A375 (cell line): ENCODE measurements at places on chromosomes 2 and 18. TPM values are rescaled to one million over a fixed set of nuclear protein-coding genes. Genes with fewer than 3 reads are reported as not detected.

The CYBRD1 gene
- 10.3 and 12.3 TPM in 2 replicates for total RNA-seq

The LAMA1 gene
- 3.1 and 5.5 TPM in 2 replicates for total RNA-seq

The WDR43 gene
- 106 and 151 TPM in 2 replicates for total RNA-seq

The ANKRD62 gene
- total RNA-seq, result not detected in 2 replicates

The RBM44 gene
- 0.16 and 0.53 TPM in 2 replicates for total RNA-seq

The GPR155 gene
- total RNA-seq, result 0.30 and 0.72 TPM in 2 replicates

The IL36RN gene
- total RNA-seq, result not detected in 2 replicates

The KCNK3 gene
- 0.37 and 0.60 TPM in 2 replicates for total RNA-seq

The C2orf92 gene
- 1.2 and 3.2 TPM in 2 replicates for total RNA-seq

The ATIC gene
- total RNA-seq, result 28.6 and 29.0 TPM in 2 replicates

The FEV gene
- not detected in 2 replicates for total RNA-seq

The KCNG2 gene
- not detected in 2 replicates for total RNA-seq

The KCNS3 gene
- 2.8 and 11.2 TPM in 2 replicates for total RNA-seq

The SERPINB2 gene
- 0.08 and 0.34 TPM in 2 replicates for total RNA-seq

The CASP8 gene
- total RNA-seq, result 21.4 and 25.8 TPM in 2 replicates

The PROKR1 gene
- total RNA-seq, result not detected in 2 replicates

The AGXT gene
- total RNA-seq, result not detected in 2 replicates

The ALPI gene
- not detected in 2 replicates for total RNA-seq

The SH3BP4 gene
- total RNA-seq, result 18.9 and 20.3 TPM in 2 replicates

The CELF4 gene
- total RNA-seq, result not detected in 2 replicates

The ABHD3 gene
- total RNA-seq, result 4.8 and 5.6 TPM in 2 replicates

The CYP26B1 gene
- total RNA-seq, result 1.6 and 2.3 TPM in 2 replicates

The ABCG5 gene
- total RNA-seq, result not detected in 2 replicates

The FLACC1 gene
- 0.68 and 1.1 TPM in 2 replicates for total RNA-seq

The WNT10A gene
- total RNA-seq, result not detected in 2 replicates

The TEX44 gene
- total RNA-seq, result not detected in 2 replicates

The IL1R2 gene
- total RNA-seq, result not detected in 2 replicates

The GPR55 gene
- total RNA-seq, result 0.53 and 0.94 TPM in 2 replicates

The PTPRN gene
- 2.8 and 3.5 TPM in 2 replicates for total RNA-seq

The RAB6C gene
- total RNA-seq, result 0.05 TPM in 1 of 2 replicates, not detected in the other

The SLC39A6 gene
- total RNA-seq, result 48.2 and 53.8 TPM in 2 replicates

The IL18RAP gene
- total RNA-seq, result not detected in 2 replicates

The TMEM127 gene
- 10.4 and 14.6 TPM in 2 replicates for total RNA-seq

The COL4A3 gene
- not detected in 2 replicates for total RNA-seq

The IGFBP5 gene
- 43.6 and 55.6 TPM in 2 replicates for total RNA-seq

The DES gene
- not detected in 2 replicates for total RNA-seq

The SLC40A1 gene
- 0.42 TPM in 1 of 2 replicates, not detected in the other for total RNA-seq

The SPP2 gene
- not detected in 2 replicates for total RNA-seq

The TMX3 gene
- total RNA-seq, result 29.6 and 48.6 TPM in 2 replicates

The CNTNAP5 gene
- total RNA-seq, result 0.11 TPM in 1 of 2 replicates, not detected in the other

The ERBB4 gene
- 0.03 and 0.08 TPM in 2 replicates for total RNA-seq

The TMEM37 gene
- total RNA-seq, result not detected in 2 replicates

The CDCA7 gene
- 33.2 and 39.7 TPM in 2 replicates for total RNA-seq

The TMEM178A gene
- total RNA-seq, result 0.38 TPM in 1 of 2 replicates, not detected in the other

The ADD2 gene
- 11.0 and 20.1 TPM in 2 replicates for total RNA-seq

The SFTPB gene
- not detected in 2 replicates for total RNA-seq

The MAPK4 gene
- 0.26 TPM in 1 of 2 replicates, not detected in the other for total RNA-seq

The KCNIP3 gene
- 1.5 and 2.7 TPM in 2 replicates for total RNA-seq
